ENCODE measurements at places on chromosomes 11 and 22.

DNA sequence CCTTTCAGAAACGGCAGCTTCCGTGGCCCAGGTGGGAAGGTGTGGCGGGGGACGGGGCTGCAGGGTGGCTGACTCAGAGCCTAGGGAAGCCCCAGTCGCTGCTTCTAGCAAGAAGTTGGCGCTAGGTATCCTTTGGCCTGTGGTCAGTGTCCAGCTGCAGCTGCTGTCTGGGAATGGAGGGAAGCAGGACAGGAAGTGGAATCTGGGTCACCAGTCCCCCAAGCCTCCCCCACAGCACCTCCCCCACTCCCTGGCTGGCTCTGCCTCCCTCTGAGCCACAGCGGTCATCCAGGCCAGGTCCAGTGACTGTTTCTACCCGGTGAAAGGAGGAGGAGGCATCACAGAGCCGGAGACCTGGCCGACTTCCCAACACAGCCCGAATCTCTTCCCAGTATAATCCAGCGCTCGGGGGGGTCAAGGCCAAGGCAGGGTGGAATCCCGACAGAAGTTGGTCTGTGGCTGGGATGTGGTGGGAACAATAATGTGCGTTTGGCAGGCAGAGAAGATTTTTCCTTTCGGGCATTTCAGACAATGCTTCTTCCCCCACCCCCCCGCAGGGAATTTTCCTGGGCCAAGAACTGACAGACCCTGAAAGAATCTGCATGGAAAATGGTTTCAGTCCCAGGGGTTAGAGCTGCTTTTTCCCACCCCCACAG is 45.1 kb downstream of the C11orf96 start:
- DNase-seq, result no peak

DNA sequence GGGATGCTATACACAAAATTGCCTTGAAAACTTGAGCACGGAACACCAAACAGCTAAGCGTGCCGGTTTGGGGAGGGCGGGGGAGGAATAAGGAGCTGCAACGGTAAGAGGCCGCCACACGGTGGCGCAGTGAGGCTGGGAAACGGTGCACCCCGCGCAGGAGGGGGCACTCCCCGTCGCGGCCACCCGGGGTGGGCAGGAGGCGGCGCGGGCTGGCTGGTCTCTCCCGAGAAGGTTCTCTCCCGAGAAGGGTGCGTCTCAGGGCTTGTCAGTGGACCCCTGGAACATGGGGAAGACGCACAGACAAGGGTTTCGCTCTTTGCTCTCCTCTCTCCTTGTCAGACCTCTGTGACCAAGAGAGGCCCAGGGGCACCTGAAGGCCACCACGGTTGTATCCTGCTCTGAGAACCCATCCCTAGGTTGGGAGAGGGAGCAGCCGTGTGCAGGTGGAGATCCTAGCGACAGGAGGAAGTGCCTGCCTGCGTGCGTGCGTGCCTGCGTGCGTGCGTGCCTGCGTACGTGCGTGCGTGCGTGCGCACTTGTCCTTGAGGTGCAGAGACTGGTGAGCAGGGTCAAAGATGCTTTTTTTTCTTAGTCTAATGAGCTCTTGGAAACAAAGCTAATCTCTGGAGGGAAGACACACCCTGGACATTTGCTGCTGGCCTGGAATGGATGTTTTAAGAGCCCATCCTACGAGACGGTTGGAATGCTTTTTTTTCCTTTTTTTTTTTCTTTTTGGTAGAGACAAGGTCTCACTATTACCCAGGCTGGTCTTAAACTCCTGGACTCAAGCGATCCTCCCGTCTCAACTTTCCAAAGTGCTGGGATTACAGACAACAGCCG is 18.1 kb upstream of the JAM3 start:
- DNase-seq, result no peak

- DNase-seq, result no peak
Measured at GRCh38 chr11:11251394-11251970, 101.6 kb downstream of the CSNK2A3 start.

DNA sequence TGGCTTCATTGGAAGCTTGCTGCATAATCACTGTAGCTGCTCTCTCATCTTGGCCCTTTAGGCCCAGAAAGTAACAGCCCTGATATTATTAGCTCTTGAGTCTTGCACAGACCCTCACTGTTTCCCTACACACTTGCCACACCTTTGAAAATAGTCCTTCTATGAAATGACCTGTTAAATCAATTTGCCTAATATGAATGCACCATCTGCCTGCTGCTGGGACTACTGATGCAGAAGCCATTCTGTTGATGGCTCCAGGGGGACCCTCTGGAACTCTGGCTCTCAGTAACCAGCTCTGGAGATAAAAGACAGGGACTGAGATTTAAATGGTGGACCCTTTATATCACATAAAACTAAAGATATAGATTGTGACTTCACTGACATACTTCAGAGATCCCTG is 14.7 kb upstream of the AMPD3 start:
- no peak for DNase-seq

DNA sequence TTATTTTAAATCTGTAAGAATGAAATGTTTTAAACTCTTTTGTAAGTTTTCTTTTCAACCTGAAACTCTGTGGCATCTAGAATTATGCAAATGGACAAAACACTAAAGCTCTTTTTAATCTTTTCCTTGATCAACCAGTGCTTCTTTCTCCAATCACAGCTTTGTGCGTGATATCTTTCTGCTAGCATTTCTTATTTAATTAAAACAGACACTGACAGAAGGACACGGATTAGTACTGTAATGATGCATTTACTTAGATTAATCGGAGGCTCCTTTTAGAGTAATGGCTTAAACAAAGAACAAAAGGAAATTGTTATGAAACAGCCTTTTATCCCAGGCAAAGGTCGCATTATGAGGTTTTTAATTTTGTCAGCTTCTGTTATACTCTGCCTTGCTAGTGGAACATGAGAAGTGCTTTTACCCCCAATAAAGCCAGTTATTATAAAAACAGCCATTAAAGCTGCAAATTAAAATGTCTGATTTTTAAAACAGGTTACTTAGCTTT is 48.5 kb upstream of the SOX6 start:
- no peak for DNase-seq

- DNase-seq, result no peak
Measured at GRCh38 chr11:64624883-64625481, 34.0 kb downstream of the SLC22A12 start.

- DNase-seq, result no peak
Measured at GRCh38 chr22:46111645-46112306, 38.5 kb upstream of the PPARA start.

DNA sequence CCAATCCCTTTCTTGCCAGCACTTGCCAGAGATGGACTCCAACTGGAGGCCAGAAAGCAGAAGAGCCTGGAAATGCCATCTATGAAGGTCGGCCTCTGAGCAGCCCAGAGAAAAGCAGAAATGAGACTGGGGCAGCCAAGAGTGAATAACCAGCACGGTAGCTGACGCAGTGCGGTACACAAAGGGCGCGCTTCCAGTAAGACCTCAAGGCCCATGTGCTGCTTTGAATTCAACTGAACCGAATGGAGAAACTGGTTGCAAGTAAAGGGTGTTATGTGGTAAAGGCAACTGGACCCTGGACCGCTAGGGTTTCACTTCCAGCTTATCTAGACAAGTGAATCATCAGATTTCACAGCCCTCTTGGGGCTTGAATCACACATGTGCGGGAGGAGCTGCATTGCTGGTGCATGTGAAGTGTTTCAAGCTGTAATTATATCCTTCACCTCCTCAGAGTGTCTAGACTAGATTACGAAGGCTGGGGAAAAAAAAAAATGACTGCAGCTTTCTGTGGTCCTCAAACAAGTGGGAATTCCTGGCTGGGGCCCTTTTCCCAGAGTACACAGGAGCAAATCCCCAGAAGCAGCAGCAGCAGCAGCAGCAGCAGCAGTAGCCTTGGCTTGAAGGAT is 128.9 kb downstream of the CCDC34 start:
- DNase-seq, result no peak

DNA sequence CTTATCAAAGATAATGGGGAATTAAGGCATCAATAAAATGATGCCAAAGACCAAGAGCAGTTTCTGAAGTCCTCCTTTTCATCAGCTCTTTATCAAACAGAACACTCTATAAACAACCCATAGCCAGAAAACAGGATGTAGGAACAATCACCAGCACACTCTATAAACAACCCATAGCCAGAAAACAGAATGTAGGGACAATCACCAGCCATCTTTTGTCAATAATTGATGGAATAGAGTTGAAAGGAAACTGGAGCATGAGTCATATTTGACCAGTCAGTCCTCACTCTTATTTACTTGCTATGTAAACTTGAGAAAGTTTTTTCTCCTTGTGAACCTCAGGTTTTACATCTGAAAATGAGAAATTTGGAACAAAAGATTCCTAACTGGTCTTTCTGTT is 10.0 kb downstream of the MS4A2 start:
- DNase-seq, result no peak
